GM20000 (cell line): ENCODE measurements at places on chromosomes 2 and 18.
A peak's percentile ranks its signal among the peaks of the same experiment; 100 is the strongest.

- no peak for DNase-seq
Measured at GRCh38 chr2:10716581-10716980, 4.8 kb upstream of the ATP6V1C2 start.

DNA sequence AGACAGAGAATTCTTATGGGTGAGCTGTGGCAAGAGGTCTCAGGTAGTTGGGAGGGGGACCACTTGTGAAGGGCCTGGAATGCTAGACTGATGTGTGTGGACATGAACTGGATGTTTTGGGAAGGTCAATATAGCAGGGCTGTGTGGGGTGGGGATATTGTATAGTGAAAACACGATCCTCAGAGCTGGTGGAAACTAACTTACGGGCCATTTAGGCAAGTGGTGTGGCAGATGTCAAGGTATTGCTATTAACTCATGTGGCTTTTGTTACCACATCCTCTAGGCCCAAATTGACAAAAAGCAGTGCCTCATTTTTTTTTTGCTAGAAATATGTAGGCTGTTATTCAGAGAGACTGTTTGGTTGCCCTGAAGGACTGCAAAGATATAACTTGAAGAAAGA is 8.0 kb upstream of the GALNT1 start:
- DNase-seq: no peak

DNA sequence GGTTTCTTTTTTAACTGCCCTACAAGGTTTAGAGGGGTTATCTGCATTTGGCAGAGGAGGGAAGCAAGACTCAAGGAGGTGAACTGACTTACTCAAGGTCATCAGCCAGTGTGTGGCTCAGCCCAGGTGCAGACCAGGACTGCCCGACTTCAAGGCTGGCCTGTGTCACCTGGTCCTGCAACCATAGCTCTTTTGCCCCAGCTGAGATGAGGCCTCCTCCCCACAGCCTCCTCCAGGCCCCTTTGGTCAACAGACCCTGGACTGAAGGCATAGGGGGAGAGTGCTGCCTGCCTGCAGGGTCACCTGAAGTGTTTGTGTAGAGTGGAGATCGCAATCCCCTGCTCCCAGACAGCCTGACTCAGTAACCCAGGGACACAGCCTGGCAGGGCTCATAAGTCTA is 168.5 kb upstream of the GLI2 start:
- no peak for DNase-seq

- no peak for DNase-seq
Measured at GRCh38 chr2:85788603-85789002, 34.8 kb downstream of the ATOH8 start.

DNA sequence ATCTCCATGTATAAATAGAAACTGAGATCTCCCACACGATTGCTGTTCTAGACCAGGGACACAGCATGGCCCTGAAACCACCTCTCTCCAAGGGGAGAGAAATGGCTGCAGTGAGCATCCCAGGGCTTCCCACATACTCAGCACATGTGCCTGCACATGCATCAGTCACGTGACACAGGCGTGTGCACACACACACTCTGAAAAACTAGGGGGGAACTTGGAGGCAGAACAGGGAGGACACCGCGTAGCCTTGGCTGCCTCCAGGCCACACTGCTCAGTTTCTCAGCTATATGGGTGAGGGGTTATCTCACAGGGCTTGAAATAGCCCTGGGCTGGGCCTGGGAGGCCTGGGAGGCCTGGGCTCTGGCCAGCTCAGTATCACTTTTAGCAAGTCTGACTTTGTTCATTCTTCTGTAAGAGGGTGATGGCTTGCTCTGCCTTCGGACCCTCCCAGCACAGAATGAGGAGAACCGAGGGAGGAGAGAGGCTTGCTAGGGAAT is 66.9 kb downstream of the EMX1 start:
- no peak for DNase-seq

DNA sequence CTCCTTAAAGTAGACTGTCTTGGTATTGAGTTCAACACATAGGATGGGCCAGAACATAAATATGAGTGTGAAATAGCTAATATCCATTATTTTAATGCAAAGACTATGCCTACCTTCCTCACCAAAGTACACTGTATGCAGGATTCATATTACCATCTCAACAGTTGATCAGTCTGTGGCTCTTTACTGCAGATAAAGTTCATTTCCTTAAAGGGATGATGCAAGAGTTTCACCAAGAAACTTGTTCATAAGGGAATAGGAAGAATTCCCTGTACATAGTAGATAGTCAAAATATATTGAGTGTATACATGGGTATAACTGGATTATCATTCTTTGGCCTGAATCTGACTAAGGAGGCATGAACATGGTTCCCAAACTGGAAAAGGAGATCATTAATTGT is 35.0 kb downstream of the MARS2 start:
- DNase-seq: no peak

DNA sequence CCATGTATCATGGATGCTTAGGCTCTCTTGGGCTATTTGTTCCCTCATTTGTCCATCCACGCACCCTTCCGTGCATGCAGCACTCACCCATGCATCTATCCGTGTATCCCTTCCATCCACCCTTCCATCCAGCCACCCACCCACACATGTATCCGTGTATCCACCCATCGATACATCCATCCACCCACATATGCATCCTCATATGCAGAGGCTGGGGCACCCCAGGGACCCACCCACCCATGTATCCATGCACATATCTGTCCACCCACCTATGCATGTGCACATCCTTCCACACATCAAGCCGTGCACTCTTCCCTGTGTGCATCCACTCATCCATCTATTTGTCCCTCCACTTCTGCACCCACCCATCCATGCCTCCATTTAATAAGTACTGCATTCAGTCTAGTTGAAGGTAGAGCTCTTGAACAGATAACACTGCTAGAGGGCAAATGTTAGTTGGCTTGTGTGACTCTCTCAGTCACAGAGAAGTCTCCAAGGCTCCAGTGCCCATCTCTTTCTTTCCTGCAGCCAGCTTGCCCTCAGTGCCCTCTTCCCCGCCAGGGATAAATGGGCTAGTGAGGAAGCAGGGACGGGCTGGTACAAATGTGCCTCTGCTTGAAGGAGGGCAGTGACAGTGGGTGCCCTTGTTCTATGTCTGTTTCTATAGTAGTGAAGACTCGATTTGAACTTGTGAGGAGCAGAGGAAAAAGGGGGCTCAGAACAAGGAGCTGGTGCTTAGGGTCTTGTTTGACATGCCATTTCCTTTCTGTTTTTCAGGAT is 61.5 kb downstream of the EMILIN2 start:
- DNase-seq: no peak

- DNase-seq: no peak
Measured at GRCh38 chr2:106618614-106619013, 131.4 kb downstream of the CD8B2 start.

- no peak for DNase-seq
Measured at GRCh38 chr18:8142131-8142711, 467.0 kb upstream of the RAB12 start.

GRCh38 chr2:31446848-31447247 is 32.3 kb upstream of the XDH start:
- DNase-seq: no peak

DNA sequence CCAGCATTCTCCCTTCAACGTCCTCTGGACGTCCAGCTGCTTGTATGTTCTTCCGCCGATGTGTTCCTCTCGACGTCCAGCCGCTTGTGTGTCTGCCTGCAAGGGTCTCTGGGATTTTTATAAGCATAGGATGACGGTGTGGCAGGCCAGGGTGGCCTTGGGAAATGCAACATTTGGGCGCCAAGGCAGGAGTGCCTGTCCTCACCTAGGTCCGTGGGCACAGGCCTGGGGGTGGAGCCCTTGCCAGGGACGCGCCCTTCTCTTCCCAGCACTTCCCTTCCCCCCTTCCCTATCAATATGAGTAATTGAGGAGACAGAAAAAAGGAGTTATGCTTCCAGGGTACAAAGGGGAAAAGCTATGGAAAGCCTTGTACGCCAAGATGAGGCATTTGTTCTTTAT is 6.4 kb downstream of the NLRC4 start:
- no peak for DNase-seq

GRCh38 chr18:8091035-8091434 is 518.2 kb upstream of the RAB12 start:
- no peak for DNase-seq

DNA sequence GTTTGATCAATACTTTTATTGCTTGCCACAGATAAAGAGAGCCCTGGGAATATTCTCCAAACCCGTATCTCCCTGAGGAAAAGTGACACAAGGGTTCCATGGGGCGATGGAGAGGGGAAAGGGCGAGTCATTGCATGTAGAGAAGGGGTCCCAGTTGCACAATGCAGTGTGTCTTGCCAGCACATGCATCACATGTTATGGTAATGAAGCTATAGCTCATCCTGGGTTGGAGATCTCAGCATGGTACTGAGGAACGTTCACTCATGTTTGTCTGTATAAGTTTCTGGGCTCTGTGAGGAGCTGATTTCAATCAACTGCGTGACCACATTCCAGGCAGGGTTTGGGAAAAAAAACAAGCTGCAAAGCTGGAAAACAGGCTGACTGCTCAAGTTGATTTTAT is 220.7 kb upstream of the MC4R start:
- DNase-seq: no peak

DNA sequence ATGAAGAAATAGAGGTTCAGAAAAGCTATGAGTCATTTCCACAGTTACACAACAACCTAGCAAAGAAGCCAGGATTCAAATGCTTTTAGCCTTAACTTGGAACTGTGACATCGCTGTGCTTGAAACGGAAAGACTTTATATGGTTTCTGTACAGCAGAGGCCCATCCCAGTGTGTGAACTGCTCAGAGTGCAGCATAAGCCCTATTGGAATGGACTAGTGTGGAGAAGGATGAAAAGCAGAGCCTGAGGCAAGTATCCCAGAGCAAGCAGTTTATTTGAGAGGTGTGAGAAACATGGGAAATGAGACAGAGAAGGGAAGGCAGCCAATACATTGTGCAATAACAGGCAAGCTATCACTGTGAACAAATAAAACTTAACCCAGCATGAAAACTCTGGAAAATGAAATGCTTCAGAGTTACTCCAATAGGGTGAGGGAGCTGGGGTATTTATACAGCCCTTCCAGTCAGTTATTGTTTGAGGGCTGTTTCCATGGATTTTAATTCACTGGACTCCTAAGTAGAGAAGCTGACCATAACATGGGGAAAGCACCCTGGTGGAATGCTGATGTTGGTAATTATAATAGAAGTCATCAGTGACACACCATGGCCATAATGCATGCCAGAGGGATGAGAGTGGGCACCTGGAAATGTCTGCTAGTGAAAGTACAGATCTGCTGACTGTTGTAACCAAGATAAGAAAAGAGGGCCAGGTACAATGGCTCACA is 254.0 kb upstream of the POU3F3 start:
- DNase-seq: no peak

DNA sequence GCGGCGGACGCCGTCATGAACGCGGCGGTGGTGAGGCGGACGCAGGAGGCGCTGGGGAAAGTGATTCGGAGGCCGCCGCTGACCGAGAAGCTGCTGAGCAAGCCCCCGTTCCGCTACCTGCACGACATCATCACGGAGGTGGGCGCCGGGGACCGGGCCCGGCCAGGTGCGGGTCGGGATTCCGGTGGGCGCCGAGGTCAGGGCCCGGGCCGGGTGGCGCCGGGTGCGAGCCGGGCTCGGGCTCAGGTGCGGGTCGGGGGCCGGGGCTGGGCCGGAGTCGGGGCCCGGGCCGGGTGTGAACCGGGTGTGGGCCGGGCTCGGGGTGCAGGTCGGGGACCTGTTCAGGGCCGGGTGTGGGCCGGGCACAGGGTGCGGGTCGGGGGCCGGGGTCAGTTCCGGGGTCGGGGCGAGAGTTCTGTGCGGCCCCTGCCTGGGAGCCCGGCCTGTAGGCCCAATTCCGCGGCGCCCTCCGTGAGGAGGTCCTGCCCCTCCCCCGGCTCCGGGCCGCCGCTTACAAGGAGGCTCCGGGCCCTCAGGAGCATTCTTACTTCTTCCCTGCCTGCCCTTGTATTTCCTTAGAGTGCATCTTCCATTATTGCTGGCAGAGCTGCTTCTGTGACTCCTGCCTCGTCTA is 447 bp downstream of the TRAF3IP1 start:
- DNase-seq: peak; percentile 28

GRCh38 chr2:15750822-15751329 is 159.2 kb downstream of the DDX1 start:
- DNase-seq: no peak

- DNase-seq: no peak
Measured at GRCh38 chr2:167874812-167875211, 372.6 kb downstream of the STK39 start.

DNA sequence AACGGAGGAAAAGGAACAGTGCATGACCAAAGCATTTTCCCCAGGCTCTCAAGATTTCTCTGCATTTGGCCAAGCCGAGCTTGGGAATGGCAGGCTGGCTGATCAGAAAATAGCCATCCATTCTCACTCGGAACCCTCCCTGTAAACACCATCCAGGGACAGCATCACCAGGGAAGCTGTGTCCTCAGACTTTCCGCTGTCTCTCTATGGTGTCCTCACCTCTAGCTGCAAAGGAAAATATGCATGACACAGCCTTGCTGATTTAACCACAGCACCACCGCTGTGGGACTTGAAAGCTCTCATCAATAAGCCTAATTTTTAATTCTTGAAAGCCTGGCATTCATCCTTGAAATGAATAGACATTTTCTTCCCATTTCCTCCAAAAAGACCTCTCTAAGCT is 311.7 kb downstream of the EIPR1 start:
- DNase-seq: no peak

- no peak for DNase-seq
Measured at GRCh38 chr18:45361125-45361851, 254.0 kb upstream of the SLC14A2 start.

DNA sequence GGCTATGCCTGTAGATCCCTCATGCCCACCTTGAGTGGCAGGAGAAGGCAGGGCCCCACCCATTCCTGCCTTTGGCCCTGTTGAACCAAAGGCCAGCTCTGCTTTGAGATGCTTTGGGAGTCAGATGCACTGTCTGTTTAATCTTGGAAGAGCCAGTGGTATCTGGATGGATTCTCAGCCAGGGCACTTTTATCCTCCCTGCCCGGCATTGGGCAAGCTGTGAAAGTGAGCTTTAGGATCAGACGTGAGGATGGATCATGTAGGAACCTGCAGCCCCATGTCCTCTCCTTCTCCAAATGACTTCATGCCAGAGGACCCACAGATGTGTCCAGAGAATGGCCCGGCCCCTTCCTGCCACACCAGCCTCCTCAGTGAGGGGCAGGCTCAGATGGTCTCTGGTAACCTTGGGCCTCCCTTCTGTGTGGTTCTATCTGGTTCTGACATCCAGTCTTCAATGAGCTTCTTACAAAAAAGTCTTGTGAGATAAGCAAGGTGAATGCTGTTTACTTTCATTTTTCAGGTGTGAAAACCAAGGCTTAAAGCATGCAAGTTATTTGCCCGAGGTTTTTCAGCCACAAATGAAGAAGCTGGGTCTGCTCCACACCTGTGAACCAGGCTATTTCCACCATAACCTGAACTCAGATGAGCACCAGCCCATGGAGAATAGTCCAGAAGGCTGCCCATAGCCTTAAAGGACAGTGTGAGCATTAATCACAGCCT is 123.8 kb downstream of the KCTD1 start:
- no peak for DNase-seq

DNA sequence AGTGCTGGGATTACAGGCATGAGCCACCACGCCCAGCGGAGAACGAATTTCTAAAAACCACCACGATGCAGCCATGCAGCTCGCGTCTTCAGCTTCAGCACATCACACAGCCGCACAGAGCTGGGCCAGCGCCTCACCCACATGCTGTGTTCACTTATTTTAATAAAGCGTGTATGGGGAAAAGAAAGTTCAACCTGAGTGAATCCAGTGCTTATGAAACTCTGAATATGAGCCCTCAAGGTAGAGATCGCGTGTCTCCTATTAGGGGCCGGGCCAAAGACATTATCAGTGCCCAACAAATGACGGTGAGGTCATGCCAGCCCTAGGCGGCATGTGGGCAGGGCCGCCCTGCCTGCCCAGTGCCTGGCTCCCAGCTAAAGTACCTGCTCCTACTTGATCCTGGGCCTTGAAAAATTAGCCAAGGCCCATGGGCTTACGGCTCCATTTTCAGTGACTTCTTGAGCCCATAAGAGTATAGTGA is 44.3 kb downstream of the SPRED2 start:
- peak; percentile 26 for DNase-seq
